ENCODE measurements at places on chromosomes 6 and 20. TPM values are rescaled to one million over a fixed set of nuclear protein-coding genes. Genes with fewer than 3 reads are reported as not detected.

The GMNN gene
- total RNA-seq: 10.2 TPM

- no peak for DNase-seq
Measured at GRCh38 chr6:149405823-149406765, 6.0 kb downstream of the SUMO4 start.

The BEND6 gene
- 5.5 TPM for total RNA-seq

- no peak for DNase-seq
Measured at GRCh38 chr6:132202574-132202973, 198.7 kb downstream of the MOXD1 start.

GRCh38 chr6:106773522-106773921 is 144.1 kb downstream of the QRSL1 start:
- DNase-seq: no peak

The FOXS1 gene
- total RNA-seq: 10.0 TPM

GRCh38 chr6:121711472-121711871 is 276.0 kb downstream of the GJA1 start:
- no peak for DNase-seq

DNA sequence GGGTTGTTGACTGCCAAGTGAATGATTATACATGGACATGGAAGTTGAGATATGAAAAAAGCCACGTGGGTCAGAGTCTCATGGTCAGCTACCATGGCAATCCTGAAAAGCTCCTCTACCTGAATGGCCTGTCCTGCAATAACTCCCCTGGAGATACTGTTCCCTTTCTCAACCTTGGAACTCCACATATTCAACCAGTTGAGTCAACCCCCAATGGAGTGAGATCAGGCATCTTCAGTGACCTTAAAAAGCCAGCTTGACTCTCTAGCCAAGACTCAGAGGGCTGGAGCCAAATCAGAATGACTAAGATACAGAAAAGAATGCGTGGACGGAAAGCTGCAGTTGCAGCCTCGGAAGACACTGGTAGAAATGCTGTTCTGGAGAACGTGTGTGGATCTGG is 341.3 kb downstream of the FOXA2 start:
- DNase-seq: no peak

The MRAP2 gene
- total RNA-seq: 65.1 TPM

The TIAM2 gene
- 16.1 TPM for total RNA-seq

DNA sequence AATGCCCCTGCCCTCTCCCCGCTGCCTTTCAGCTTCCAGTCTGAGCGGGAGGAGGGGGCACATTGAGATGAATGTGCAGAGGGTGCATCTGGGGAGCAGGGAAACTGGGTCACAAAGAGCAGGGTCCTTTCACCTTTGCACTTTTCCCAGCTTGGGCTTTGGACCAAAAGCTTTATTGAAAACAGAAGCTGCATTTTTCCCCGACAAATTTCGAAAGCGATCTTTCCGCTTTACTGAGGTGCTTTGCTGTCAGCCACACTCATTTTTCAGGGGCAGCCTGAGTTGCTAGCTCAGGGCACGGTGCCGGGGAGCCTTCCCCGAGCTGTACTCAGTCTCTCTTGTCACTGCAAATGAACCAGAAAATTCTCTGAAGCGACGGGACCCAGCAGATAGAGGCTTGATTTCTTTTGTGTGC is 283.7 kb upstream of the SOX4 start:
- no peak for DNase-seq

- no peak for DNase-seq
Measured at GRCh38 chr6:24448828-24449525, 40.4 kb downstream of the GPLD1 start.

DNA sequence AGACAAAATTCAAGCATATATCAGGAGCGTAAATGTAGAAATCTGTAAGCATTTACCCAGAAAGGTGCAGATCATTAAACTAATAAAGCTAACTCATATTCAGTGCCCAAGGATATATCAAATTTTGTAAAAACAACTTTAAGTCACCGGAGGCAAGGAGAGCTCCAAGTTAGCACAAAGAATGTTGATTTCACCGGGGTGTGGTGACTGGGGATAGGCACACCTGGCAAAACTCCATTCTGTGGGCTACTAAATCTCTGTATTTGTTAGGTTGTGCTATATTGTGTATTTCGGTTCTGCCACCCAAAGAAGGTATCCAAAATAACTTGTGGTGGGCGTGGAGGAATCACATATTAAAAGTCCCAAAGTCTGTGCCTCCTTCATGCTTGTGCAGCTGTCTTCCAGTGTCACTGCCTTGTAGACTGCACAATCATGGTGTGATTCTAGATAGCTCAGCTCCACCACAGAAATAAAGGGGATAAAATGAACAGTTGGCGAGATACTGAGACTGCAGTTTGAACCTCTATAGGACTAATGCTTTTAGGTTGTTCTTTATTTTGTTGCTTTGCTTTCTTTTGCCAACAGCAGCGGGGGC is 111.6 kb downstream of the GMDS start:
- DNase-seq: no peak

DNA sequence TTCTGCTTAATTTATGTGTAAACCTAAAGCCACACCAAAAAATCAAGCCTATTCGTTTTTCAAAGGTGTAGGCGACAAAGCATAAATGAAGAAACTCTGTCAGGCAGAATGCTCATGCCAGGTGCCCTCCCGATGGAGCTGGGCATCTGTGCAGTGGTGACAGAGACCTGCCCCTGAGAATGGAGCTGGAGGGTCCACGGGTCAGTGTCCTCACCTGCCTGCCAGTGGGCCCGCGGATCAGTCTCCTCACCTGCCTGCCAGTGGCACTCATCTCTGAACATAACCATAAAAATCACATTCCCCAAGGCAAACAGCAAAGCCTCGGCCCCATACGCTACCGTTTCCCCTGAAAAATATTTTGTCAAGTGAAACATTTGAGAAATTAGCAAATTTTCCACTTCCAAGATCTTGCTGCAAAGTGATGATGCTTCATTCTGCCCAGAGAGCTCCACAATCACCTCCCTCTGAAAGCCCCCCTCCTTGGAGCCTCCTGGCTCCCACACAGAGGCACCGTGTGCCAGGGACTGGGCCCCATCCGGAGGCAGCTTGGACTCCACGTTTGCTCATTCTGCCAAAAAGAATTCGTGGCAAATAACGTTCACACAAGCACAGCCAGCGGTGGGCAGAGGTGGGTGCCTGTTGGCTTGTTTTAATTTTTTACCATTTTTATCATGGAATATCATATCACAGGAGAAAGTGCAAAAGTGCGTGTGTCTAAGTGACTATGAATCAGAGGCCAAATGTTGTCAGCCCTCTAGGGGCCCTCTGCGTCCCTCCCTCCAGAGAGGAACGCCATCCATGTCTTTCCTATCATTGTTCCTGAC is 88.8 kb downstream of the YTHDF1 start:
- peak; percentile 26 for DNase-seq

The RAB44 gene
- total RNA-seq: 0.29 TPM

The SMOC2 gene
- 369 TPM for total RNA-seq

DNA sequence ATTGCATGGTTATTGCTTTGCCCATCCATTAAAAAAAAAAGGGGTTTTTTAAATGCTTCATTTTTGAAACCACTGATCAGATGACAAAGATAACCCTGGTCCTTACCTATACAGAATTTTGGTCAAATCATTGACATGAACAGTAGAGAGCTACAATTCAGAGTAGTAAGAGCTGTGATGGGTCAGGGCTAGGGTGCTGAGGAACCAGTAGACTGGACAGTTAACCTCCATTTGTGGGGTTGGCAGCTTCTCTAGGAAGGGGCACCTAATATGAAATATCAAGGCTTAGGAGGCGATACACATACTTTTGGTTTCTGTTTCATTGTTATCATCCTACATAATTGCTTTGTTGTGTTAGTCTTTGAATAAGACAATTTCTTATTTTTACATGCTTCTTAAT is 55.1 kb downstream of the ORC3 start:
- DNase-seq: no peak

Data from aorta (tissue), 5 donors.